ENCODE measurements at places on chromosomes 11 and 22.

GRCh38 chr11:111910676-111911562 is 651 bp downstream of the CRYAB start:
- no peak for DNase-seq

- DNase-seq: peak; percentile 18
Observed at GRCh38 chr11:117315285-117316196, 515 bp downstream of the BACE1 start.

- no peak for DNase-seq
Observed at GRCh38 chr11:128195057-128195751, 392.2 kb downstream of the ETS1 start.

DNA sequence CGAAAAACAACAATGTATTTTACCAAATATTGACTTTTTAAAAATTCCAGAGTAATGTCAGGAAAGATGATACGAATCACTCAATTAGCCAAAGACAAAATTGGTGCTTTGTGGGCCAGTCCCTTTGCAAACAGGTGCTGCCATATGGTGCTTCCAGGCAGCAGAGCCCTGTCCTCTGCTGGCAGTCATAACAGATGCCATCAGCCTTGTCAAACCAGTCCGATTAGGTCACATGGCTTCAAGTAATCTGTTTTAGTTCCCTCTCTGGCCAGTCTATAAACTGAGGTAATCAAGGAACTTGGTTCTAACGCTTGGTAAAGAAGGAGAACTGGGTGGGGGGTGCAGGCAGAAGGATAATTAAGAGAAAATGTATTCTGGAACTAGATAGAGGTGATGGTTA is 49.1 kb upstream of the CAPRIN1 start:
- DNase-seq: no peak

- DNase-seq: no peak
Observed at GRCh38 chr11:74123008-74123448, 47.8 kb downstream of the C2CD3 start.

DNA sequence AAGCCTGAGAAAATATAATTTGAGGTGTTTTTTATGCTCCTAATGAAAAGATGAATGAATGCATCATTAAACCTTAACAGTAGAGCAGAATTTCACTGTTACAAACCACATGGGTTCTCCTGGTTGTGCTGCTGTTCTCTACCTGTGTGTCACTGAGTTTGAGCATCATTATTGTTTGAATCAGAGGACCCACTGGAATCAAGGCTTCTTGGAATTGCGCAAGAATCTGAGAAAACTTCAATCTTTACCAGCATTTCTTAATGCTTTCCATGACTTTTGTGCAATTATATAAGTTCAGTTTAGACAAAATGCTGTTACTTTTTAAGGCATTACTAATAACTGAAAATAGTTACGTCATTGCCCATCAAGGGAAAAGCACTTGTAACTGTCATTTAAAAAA is 18.8 kb upstream of the RBX1 start:
- no peak for DNase-seq

DNA sequence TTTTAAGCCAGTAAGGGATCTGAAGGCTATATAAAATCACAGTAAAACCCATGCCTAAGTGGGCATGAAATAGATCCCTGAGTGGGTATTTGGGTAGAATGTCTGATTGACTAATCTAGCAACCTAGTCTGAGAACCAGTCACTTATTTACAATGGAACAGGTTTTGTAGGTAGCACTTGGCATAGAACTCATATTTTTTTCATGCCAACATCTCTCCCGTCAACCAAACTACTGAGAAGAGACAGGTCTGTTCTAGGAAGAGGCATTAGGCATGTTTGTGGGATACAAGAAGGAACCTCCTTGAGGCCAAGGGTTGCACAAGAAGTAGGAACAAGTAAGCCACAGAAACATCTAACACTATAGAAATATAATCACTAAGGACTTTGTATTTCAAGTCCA is 840.4 kb upstream of the TENM4 start:
- DNase-seq: no peak

DNA sequence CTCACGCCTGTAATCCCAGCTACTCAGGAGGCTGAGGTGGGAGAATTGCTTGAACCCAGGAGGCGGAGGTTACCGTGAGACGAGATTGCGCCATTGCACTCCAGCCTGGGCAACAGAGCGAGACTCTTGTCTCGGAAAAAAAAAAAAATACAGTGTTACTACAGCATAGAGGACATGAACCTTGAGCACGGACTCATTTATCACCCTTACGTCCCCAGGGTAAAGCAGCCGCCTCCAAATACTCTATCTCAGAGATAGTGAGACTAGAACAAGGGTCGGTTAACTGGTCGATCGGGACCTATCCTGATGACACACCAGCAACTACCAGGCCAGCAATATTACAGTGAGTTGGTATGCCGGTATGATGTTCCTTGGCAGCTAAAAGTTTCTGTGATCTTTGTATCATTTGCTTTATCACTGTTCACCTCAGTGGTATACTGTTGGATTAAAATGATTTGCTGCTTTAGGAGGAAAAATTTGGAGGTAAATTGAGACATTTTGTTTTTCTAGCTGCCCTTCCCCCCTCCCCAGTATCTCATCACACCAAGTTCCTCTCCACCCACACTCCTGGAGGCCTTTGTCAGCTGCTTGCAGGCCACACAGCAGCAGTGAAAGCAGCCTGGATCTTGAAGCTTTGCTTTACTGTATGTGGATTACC is 7.0 kb upstream of the SIDT2 start:
- no peak for DNase-seq

DNA sequence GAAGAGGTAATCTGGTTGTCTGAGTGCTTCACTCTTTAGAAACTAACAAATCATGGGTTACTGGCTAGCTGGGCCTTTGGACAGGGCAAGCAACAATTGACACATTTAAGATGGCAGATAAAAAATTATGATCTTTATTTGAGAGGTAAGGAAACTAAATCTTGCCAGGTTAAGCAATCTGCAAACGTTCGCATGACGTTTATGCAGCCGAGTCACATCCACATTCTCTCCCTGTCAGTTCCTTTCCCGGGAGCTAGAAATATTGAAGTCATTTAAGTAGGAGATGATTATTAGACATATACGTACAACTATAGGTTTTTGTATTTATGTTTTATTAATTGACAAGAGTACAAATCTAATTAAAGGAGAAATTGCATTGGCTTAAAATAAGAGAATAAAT is 57.4 kb upstream of the RCN1 start:
- DNase-seq: no peak

GRCh38 chr22:45878051-45878781 is 98.7 kb downstream of the WNT7B start:
- DNase-seq: no peak

DNA sequence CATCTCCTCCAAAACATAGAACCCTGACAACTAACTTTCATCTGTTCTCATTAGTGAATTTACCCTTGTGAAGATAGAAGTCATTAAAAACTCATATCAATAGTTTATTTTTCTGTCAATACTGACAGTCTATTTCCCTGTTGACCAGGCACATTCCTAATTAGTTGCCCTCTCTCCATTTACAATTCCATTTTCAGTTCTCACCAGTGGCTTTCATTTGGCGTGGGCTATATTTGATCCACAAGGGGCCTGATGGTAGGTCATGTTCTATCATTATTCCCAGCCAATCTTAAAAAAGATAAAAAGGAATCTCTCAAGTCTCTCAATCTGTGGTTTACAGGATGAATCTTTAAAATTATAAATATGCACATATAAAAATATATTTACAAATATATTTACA is 3.9 kb upstream of the AKIP1 start:
- DNase-seq: no peak

DNA sequence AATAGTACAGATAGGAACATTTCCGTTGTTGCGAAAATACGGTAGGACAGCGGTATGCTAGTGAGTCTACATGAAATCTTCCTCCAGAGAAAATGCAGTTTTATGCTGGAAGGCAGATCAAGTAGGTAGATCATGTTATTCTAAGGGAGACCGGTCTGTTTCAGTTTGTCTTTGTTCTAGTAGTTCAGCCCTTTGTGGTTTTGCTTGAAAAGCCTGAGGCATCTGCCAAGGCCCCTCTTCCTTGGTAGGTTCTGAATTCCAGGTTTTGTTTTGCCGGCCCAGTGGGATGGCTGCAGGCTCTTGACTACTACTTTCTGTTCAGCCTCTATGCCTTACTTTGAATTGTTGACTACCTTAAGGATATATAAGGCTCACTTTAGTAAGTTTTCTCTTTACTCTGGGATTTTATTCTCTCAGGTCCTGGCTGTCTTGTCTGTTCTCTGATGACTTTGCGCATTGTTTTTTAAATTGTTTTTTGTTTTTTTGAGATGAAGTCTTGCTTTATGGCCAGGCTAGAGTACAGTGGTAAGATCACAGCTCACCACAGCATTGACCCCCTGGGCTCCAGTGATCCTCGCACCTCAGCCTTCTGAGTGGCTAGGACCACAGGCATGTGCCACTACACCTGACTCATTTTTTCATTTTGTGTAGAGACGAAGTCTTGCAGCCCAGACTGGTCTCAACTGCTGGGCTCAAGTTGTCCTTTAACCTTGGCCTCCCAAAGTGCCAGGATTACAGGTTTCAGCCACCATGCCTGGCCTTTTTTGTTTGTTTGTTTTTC is 53.7 kb downstream of the HIPK3 start:
- DNase-seq: no peak

DNA sequence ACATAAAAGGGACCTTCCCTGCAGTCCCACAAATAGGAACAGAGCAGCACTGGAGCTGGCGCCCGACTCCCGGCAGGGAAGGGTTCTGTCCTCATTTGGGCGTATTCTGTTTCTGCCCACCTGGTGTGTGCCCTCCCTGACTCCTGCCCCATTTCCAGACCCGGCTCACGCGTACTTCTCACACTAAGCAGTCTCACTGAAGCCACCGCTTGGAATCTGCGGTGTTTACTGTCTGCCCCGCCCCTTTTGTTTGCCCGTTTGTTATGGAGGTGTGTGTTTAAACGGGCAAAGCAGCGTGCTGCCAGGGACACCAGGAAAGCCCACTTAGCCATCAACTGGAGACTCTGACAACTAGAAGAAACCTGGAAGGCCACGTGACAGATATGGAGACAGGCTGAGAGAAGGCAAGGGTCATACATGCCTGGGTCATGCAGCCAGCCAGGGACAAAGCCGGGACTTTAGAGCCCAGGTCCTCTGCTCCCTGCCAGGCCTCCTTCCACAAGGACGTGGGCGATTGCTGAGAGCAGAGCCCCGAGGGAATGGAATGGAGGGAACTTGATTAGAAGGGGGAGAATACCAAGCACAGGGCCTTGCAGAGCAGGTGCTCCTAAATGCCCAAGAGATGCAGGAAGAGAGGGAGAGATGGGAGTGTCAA is 8.7 kb upstream of the EFCAB6 start:
- DNase-seq: no peak

DNA sequence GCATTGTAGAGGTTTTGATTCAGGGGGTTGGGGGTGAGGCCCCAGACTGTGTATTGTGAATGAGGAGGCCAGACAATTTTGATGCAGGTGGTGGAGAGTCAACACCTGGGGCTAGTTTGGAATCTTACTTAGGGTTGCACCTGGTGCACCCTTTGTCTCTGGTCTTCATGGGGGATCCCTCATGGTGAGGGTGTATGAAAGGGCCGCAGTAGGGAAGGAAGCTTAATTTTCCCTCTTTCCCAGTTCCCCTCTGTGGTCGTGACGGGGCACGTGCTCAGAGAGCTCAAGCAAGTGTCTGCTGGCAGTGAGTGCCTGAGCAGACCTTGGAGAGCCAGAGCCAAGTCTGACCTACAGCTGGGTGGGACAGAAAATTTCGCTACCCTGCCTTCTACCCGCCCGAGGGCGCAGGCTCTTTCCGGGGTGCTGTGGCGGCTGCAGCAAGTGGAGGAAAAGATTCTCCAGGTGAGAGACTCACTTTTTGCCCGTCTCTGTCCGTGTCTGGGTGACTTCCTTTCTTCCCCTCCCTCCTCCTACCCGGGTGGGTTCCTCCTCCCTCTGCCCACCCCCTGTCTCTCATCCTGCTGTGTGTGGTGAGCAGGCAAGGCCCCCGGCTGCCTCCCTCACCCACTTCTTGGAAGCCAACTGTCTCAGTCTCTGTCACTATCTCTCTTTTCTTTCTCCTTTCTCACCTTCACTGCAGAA is 131.7 kb downstream of the MICAL2 start:
- DNase-seq: no peak

DNA sequence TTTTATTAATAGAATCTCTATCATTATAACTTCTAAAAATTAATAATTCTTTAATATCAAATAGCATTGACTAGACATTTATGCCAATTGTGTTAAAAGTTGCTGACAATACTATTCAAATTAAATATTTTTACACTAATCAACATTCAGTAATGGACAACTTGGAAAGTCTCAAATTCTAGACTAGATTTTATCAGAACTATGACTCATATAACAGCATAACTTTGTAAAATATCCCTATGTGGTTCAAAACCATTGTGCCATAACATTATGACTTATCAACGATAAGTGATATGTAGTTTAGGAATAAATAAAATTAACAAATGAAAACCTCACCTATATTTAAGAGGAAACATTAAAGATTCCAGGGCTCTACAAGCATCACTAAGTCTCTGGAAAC is 291.8 kb downstream of the SBF2 start:
- DNase-seq: no peak

DNA sequence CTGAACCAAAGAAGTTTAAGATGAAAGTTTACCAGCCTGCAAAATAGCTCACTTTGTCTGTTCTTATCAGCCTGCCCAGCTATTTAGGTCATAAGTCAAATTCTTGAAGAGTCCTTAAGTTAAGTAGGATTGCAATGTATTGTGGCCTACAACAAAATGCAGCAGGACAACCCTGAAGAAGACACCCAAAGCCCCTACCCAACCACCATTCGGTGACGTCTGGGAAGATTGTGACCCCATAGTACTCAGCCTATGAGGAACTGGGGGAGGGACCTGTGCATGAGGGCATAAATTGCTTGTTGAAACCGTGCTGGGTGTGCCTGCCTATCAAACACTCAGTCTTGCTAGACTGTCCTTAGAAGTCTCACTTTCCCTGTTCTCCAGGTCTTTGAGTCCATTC is 50.5 kb upstream of the FDX1 start:
- DNase-seq: no peak

DNA sequence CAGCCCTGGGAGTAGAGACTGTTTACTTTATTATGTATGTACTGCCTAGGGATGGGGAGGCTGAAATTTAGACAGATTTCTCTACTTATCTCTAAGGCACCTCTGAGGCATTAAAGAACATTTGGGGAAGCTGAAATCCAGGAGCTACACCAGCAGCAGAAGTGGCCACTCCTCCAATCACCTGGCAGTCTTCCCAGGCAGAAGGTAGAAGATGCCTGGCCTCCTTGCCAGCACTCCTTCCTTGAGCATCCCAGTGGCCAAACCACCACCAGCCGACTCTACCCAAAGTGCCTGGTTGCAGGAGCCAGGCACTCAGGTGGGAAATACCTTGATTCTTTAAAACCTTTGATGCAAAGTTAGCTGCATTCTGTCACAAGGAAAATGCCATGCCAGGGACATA is 1.9 kb upstream of the FAT3 start:
- no peak for DNase-seq

DNA sequence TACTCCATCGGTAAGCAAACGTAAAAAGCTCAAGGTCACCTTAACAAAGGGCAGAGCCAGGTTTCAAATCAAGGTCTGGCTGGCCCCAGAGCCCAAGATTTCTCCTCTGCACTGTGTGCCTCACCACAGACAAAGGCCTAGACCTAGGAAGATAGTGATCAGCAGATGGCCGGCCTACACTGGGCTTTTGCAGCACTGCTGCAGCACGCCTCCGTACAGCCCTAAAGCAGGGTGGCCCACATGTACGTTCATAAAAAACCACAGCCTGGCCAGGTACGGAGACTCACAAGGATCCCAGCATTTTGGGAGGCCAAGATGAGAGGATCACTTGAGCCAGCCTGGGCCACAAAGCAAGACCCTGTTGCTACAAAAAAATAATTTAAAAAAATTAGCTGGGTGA is 106.3 kb upstream of the PITPNB start:
- no peak for DNase-seq

All from H54 (cell line).